ENCODE measurements at places on chromosomes 1 and 21.

GRCh38 chr1:208475951-208476845, 232.0 kb upstream of the PLXNA2 start:
- H3K4me3 ChIP-seq: no peak overlapping the region
- peak; percentile 56 for DNase-seq
- H3K36me3 ChIP-seq: no peaks in the 10 kb centered on the region
- H3K27me3 ChIP-seq: no peaks in the 10 kb centered on the region

DNA sequence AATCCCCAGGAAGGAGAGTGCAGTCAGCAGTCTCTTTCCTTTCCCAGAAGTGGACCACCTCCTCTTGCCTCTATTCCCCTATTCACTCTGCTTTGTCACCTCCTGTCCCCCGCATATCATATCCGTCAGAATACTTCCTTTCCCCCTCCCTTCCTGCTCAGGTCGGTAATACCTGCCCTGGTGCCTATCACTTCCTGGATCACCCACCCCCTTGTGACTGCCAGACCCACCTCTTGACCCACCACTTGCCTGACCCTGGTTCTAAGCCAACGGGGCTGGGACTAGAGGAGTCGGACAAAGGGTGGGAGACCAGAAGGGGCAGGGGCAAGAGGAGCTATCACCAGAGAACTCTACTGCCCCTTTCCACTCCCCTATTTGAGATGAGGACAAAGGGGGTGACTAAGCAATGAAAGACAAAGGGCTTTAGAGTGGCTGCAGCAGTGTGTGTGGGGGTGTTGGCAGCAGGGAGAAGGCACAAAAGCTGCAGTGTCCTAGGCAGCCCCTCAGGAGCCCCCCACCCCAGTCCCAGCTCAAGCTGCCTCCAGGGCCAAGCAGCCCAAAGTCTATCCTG, 1.7 kb upstream of the ADAMTS4 start:
- peaks cover 18% of the 10 kb centered on the region for H3K36me3 ChIP-seq
- H3K4me1 ChIP-seq: peaks cover 24% of the 10 kb centered on the region
- H3K27me3 ChIP-seq: no peaks in the 10 kb centered on the region
- H3K27ac ChIP-seq: peak overlapping the region; percentile 72
- peak; percentile 50 for DNase-seq

DNA sequence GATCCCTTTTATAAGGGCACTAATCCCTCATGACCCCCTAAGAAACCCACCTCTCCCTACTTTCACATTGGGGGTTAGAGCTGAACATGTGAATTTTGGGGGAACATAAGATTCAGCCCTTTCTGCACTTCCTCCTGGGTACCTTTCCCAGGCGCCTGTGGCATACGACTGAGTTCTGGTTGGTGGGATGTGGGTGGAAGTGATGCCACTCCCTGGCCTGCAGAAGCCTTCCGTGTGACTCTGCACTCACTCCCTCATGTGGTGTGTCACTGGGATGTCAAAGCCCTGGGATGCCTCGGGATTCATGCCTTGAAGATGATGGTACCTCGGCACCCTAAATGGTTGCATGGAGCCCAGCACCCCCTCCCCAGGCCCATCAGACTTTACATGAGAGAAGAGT, 28.3 kb upstream of the VASH2 start:
- no peak overlapping the region for H3K27ac ChIP-seq
- H3K27me3 ChIP-seq: no peaks in the 10 kb centered on the region
- H3K36me3 ChIP-seq: peaks cover 14% of the 10 kb centered on the region
- DNase-seq: peak; percentile 24

- no peak overlapping the region for H3K27ac ChIP-seq
- H3K4me1 ChIP-seq: peaks cover 3% of the 10 kb centered on the region
- H3K4me3 ChIP-seq: no peak overlapping the region
- H3K27me3 ChIP-seq: no peaks in the 10 kb centered on the region
- DNase-seq: no peak
Measured at GRCh38 chr1:186812570-186812969, 16.2 kb upstream of the PLA2G4A start.

GRCh38 chr1:111218701-111219556, 8.6 kb upstream of the CHI3L2 start:
- H3K36me3 ChIP-seq: no peaks in the 10 kb centered on the region
- H3K4me1 ChIP-seq: peaks cover 7% of the 10 kb centered on the region
- DNase-seq: no peak
- no peak overlapping the region for H3K27ac ChIP-seq

DNA sequence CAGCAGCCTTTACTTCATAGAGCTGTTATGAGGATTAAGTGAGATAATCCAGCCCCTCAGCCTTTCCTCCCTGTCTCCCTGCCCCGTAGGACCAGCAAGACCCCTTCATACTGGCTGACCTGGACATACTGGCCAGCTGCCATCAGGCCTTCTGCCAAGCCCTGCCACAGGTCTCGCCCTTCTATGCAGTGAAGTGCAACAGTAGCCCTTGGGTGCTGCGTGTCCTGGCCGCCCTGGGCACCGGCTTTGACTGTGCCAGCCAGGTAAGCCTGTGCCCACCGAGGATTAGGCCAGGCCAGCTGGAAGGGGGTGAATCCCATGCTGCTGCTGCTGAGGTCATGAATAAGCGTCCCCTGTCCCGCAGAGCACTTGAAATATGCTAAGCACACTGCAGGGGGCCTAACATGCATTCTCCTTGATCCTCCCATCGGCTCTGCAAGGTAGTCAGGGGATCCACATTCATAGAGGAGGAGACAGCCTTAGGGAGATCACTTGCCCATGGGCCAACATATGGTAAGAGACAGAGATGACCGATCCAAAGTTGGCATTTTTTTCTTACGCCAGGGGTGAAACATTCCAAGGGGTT, 73.3 kb upstream of the TINAGL1 start:
- no peak overlapping the region for H3K27ac ChIP-seq
- no peaks in the 10 kb centered on the region for H3K27me3 ChIP-seq
- peak overlapping the region; percentile 42 for H3K4me3 ChIP-seq

DNA sequence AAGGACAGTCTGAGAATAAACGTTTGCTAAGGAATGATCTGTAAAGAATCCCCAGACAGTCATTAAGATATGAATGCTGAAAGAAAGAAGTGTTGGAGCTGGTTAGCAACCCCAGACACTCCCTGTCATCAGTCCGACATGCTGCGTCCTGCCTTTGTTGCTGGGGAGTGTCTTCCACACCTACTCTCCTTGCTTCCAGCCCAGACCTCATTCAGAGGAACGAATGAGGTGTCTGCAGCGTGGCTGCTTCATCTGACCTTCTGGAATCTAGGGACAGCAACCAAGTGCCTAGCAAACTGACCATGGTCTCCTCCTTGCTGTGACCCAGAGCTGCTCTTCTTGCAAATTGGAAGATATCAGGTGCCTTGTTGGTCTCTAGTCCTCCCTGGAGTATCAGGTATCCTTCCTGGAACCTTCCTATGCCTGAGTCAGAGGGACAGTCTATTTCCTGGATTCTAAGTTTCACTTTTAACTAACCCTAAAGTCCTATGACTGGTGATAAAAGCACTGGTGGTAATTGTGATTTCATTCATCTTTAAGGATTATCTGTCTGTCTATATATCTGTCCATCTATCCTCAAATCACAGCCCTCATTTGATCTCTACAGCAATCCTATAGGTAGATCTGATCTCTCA, 45.3 kb downstream of the NFASC start:
- no peak overlapping the region for H3K27ac ChIP-seq
- no peak for DNase-seq
- H3K4me1 ChIP-seq: peaks cover 3% of the 10 kb centered on the region
- no peaks in the 10 kb centered on the region for H3K36me3 ChIP-seq

DNA sequence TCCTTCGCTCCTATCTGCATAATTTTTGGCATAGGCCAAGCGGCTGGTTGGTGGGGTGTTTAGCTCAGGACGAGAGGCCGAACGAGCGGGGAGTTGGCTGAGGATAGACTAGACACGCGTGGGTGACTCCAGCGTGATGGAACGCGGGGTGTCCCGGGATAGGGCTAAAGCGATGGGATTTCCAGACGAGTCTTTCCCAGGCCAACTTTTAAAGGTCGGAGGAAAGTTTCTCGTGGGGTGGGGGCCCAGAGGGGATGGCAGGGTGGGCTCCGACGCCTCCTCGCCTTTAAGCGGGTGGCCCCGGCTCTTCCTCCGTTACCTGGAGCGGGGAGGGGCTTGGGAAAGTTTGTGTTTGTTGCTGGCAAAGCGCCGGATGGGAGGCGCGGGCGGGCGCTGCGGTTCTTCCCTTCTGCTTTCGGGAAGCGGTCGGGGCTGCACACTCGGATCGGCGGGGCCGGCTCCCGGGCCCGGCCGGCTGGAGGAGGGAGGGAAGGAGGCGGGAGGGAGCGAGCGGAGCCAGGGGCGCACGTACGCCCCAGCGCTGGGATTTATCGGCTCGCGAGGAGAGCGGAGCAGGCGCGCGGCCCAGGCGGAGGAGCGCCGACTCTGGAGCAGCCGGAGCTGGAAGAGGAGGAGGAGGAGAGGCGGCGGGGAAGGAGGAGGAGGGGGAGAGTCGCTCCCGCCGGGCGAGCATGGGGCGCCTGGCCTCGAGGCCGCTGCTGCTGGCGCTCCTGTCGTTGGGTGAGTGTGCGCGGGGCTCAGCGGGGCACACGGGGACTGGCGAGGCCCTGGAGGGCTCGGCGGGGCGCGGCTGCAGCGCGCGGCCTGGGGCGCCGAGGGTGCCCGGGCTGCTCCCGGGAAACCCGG, at the start of gene PTGFRN:
TSS of gene PTGFRN (plus strand) at position 405 of the 867 bp plus-strand sequence. CDS start at position 693, 288 bp downstream.
- peak; percentile 64 for DNase-seq
- peak within 1 kb of the TSS; percentile 90 for H3K4me3 ChIP-seq

DNA sequence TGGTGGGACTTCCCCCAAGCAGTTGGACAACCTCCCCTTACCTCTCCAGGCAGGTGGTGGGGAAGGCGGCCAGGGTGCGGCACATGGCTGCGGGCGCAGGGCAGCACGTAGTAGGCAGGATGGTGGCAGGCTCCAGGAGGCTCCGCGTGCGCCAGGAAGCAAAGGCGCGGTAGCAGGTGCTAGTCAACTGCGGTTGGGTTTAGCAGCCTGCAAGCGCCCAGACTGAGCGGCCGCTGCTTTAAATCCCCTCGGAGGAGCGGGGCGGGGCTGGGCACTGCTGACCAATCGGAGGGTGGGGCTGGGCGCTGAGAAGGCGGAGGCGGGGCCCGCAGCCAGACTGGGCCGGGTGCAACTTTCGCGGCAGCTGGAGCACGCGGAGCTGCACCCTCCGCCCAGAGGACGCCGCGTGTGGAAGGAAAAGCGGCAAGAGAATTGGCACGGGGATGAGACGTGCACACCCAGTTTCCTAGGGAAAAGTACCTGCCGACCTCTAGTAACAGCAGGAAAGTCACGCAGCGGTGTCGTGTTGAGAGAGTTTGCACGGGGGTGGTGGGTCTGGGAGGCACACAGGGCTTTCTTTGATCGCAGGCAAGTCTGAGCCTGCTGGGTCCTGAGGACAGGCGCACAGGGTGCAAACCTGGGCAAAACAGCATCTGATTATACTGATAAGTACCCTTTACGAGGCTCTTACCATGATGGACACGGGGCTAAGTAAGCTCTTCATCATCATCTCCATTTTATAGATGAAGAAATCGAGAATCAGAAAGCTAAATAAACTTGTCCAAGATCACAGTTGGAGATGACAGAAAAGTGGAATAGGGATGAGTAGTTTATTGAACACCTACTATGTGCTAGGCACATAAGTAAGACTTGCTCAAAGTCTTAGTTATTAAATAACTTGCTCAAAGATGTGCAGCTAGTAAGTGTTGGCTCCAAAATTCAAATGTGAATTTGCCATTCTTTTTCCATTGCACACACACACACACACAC, at the start of gene RGS16:
TSS of gene RGS16 (minus strand) at position 215 of the 990 bp plus-strand sequence. CDS start at position 85, 130 bp downstream.
- H3K27me3 ChIP-seq: peaks cover 9% of the 10 kb centered on the region
- H3K27ac ChIP-seq: no peak within 1 kb of the TSS
- no peaks in the 10 kb centered on the region for H3K36me3 ChIP-seq
- peak; percentile 96 for DNase-seq
- peaks cover 2% of the 10 kb centered on the region for H3K4me1 ChIP-seq

- DNase-seq: no peak
- H3K27ac ChIP-seq: no peak overlapping the region
- H3K36me3 ChIP-seq: no peaks in the 10 kb centered on the region
Measured at GRCh38 chr1:159838715-159839114, 12.0 kb downstream of the SLAMF8 start.

GRCh38 chr1:1117469-1117831, 1.6 kb upstream of the C1orf159 start:
- H3K27ac ChIP-seq: no peak overlapping the region
- peaks cover 20% of the 10 kb centered on the region for H3K36me3 ChIP-seq
- no peak for DNase-seq
- H3K4me1 ChIP-seq: no peaks in the 10 kb centered on the region
- peaks cover 3% of the 10 kb centered on the region for H3K27me3 ChIP-seq
- H3K4me3 ChIP-seq: peak overlapping the region; percentile 70

- H3K4me3 ChIP-seq: no peak overlapping the region
- DNase-seq: no peak
- no peak overlapping the region for H3K27ac ChIP-seq
Measured at GRCh38 chr1:160538985-160539651, 16.1 kb upstream of the SLAMF6 start.
